ENCODE measurements at places on chromosomes 11 and 22.

DNA sequence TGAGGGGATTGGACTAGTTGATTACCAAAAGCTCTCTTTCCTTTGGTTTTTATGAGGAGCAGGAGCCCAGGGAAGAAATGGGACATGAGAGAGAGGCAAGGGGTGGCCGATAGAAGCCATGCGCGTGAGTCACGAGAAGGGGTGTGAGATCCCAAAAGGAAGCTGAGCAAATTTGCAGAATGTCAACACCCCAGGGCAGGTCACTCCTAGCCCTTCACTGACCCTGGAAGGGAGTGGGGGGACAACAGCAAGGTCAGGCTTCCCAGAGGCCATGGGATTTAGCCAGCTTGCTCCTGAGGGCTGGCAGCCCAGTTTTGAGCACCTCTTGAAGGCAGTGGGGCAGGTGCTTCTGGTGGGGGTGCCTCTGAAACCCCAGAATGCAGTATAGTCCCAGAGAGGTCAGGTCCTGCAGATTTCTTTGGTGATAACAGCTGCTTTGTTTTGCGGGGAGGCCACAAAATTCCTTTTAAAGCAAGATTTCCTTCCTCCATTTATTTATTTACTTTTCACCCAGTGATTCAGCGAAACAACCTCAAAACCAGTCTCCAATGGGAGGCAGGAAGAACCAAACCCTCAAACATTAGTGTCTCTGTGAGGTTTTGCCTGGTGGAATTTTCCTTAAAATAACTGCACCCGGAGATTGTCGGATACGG is 40.1 kb upstream of the TIMP3 start:
- H3K4me3 ChIP-seq = no peak overlapping the region
- no peaks in the 10 kb centered on the region for H3K36me3 ChIP-seq
- H3K4me1 ChIP-seq = no peaks in the 10 kb centered on the region
- DNase-seq = no peak
- H3K27ac ChIP-seq = no peak overlapping the region

DNA sequence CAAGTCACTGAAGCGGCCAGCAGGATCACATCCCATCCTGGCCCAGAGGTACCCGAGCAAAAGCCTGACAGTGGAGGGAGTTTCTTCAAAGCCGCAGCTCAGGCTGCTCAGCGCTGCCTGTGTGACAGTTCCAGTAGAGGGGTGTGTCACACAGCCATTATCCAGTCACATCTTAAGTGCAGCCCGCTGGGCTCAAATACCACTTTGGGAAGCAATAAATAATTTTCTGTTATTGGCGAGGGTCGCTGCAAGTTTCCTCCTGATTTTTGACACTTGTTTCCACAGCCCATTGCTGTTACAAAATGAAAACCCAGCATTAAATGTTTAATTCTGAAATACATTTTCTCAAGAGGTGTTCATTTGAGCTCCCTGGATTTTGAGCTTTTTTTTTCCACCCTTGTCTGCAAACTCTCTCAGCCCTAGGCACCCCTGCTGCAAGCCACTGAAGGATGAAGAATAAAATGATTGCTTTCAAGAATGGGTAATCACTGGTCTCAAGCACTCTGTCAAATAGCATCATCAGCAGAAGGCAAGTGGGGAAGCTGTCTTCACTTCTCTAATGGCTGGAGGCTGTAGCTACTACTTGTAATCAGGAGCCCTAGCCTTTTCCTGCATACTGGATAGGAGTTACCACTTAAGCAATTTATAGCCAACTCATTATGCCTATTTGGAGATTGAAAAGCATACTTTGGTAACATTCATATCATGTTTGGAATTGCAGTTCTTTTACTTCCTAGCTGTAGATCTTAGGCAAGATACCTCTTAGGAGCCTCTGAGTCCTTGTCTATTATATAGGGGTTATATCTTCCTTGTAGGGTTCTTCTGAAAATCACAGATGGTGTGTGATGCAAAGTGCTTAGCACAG is 373.7 kb downstream of the METTL15 start:
- H3K4me1 ChIP-seq = no peaks in the 10 kb centered on the region
- no peak overlapping the region for H3K27ac ChIP-seq
- no peak overlapping the region for H3K4me3 ChIP-seq
- H3K36me3 ChIP-seq = no peaks in the 10 kb centered on the region

- no peaks in the 10 kb centered on the region for H3K4me1 ChIP-seq
- no peak overlapping the region for H3K4me3 ChIP-seq
- no peaks in the 10 kb centered on the region for H3K27me3 ChIP-seq
These were observed 38.9 kb downstream of the NTM start for GRCh38 chr11:131409345-131409744.

DNA sequence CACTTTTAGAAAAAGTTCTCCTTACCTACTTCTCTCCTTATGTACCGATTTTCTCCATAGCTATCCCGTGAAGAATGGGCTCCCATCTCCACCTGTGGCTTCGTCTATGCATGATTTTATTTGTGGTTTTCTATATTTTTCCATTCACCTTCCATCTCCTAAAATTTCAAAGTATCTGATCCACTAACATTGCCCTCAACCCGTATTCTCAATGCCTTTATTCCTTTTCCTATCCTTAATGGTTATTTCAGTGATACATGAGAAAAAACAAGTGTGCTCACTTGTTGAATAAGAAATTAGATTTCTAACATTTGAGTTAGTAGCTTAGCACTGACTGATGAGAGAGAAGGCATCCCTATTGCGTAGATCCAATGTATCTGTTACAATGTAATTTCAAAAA is 16.9 kb downstream of the CYP2R1 start:
- H3K4me3 ChIP-seq = no peak overlapping the region
- H3K27ac ChIP-seq = no peak overlapping the region
- no peaks in the 10 kb centered on the region for H3K27me3 ChIP-seq
- DNase-seq = no peak
- no peaks in the 10 kb centered on the region for H3K4me1 ChIP-seq
- H3K36me3 ChIP-seq = peaks cover 23% of the 10 kb centered on the region

DNA sequence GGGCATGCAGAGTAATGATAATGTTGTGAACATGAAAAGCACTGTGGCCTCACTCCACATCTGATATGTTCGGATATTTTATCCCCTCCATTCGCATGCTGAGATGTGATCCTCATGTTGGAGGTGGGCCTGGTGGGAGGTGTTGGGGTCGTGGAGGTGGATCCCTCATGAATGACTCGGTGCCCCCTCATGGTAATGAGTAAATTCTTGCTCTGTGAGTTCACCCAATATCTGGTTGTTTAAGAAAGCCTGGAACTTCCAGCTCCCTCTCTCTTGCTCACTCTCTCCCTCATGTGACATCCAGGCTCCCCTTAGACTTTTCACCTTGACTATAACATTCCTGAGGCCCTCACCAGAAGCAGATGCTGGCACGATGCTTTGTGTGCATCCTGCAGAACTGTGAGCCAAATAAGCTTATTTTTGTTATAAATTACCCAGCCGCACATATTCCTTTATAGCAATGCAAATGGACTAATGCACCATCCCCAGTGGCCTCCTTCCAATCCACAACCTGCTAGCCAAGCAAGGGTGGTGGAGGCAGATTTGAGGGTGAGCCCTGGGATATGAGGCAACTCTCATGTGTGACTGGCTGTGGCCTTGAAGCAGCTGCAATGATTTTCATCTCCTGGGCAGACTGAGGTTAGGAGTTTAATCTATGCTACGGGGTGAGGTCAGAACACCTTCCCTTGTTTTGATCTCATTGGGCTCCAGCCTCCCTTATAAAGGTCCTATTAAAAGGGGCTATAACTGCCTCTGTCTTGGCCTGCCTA is 276.5 kb downstream of the ETS1 start:
- no peak for DNase-seq
- H3K27ac ChIP-seq = no peak overlapping the region
- H3K36me3 ChIP-seq = no peaks in the 10 kb centered on the region
- no peaks in the 10 kb centered on the region for H3K27me3 ChIP-seq
- no peaks in the 10 kb centered on the region for H3K4me1 ChIP-seq

- H3K4me3 ChIP-seq = no peak overlapping the region
- DNase-seq = no peak
- no peaks in the 10 kb centered on the region for H3K4me1 ChIP-seq
These were observed 520.8 kb downstream of the BRD1 start for GRCh38 chr22:49306632-49307480.

- H3K27ac ChIP-seq = peak overlapping the region; percentile 80
- DNase-seq = no peak
- H3K4me3 ChIP-seq = peak overlapping the region; percentile 74
- no peaks in the 10 kb centered on the region for H3K27me3 ChIP-seq
- no peaks in the 10 kb centered on the region for H3K4me1 ChIP-seq
- peaks cover 25% of the 10 kb centered on the region for H3K36me3 ChIP-seq
These were observed 720 bp downstream of the UFD1 start for GRCh38 chr22:19478045-19478900.

DNA sequence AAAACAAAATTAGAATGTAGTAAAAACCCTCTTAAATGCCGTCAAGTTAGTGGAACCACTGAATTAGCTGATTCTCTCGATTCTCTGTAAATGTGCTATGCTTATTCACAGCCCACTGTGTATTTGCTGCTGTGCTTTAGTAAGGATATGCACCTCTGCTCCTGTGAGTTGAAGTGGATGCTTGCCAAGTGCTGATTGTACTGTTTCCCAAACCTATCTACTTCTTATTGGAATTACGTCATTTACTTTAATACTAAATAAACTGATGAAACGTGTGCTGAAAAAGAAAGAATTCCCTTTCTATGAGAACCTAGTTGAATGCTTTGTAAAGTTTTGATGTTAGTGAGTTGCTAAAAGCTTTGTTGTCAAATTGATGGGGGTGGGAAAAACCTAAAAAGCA is 158.4 kb downstream of the LRRC4C start:
- no peaks in the 10 kb centered on the region for H3K36me3 ChIP-seq
- H3K4me1 ChIP-seq = no peaks in the 10 kb centered on the region
- no peaks in the 10 kb centered on the region for H3K27me3 ChIP-seq
- no peak overlapping the region for H3K27ac ChIP-seq
- no peak overlapping the region for H3K4me3 ChIP-seq
- DNase-seq = no peak

GRCh38 chr11:102120437-102120973 is 10.3 kb downstream of the YAP1 start:
- H3K36me3 ChIP-seq = peaks cover 21% of the 10 kb centered on the region
- DNase-seq = no peak
- H3K27me3 ChIP-seq = no peaks in the 10 kb centered on the region
- no peak overlapping the region for H3K4me3 ChIP-seq

DNA sequence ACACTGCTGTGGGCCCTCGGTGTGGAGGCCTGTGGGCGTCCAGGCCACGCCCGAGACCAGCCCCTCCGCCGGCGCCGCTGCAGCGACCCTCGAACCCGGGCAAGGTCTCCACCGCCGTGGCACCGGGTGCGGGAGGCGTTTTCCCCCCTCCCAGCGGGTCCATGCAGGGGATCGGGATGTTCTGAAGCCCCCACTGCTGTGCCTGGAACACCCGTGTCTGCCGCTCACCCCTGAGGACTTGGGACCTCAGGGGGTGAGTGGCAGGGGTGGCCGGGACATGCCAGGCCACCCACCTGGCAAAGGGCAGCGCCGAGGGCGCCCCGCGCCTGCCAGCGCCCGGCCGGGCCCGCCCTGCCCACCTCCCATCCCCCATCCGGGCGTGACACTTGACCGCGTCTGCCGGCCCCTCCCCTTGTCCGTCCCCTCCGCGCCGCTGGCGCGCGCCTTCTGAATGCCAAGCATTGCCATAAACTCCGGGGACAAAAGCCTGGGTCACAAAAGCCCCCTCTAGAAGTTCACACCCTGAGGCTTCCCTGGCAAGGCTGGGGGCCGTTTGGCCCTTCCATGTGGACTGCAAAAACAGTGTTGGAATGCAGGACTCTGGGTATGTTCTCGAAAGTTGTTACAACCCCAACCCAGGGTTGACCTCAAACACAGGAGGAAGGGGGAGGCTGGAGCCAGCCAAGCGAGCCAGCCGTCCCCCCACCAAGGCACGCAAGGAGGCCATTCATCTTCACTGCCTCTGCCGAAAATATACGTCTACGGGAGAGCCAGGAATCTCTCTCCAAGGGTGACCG is 819 bp upstream of the KCNQ1OT1 start:
- peaks cover 3% of the 10 kb centered on the region for H3K36me3 ChIP-seq
- peak overlapping the region; percentile 89 for H3K27ac ChIP-seq
- peak; percentile 56 for DNase-seq
- H3K4me3 ChIP-seq = peak overlapping the region; percentile 63
- H3K4me1 ChIP-seq = peaks cover 32% of the 10 kb centered on the region

GRCh38 chr22:32634421-32634981 is 159.9 kb downstream of the FBXO7 start:
- DNase-seq = no peak
- no peak overlapping the region for H3K4me3 ChIP-seq
- H3K4me1 ChIP-seq = no peaks in the 10 kb centered on the region

DNA sequence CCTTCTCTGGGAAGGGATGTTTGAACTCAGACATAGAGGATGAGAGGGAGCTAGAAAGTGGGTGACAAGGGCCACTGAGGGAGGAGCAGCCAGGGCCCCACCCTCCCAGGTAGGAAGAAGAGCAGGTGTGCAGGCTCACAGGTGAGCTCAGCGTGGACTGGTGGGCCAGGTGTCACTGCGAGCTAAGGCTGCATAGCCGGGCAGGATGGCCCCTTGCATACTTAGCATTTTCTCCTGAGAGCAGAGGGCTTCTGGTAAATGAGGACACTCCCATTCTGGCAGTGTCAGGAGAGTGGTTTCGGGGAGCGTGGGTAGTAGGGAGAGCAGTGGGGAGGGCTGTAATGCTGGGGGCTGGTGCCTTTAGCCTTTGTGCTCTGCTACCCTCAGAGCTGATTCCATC is 843.4 kb downstream of the TBC1D22A start:
- no peaks in the 10 kb centered on the region for H3K27me3 ChIP-seq
- no peak overlapping the region for H3K4me3 ChIP-seq
- H3K4me1 ChIP-seq = no peaks in the 10 kb centered on the region
- no peak for DNase-seq
- no peak overlapping the region for H3K27ac ChIP-seq

- DNase-seq = no peak
- H3K27ac ChIP-seq = no peak overlapping the region
- no peak overlapping the region for H3K4me3 ChIP-seq
- no peaks in the 10 kb centered on the region for H3K4me1 ChIP-seq
These were observed 73.5 kb upstream of the THY1 start for GRCh38 chr11:119496469-119496868.

- peaks cover 10% of the 10 kb centered on the region for H3K4me1 ChIP-seq
- no peak overlapping the region for H3K4me3 ChIP-seq
- H3K27me3 ChIP-seq = no peaks in the 10 kb centered on the region
- no peak for DNase-seq
- no peak overlapping the region for H3K27ac ChIP-seq
These were observed 37.6 kb upstream of the MN1 start for GRCh38 chr22:27839057-27839660.

DNA sequence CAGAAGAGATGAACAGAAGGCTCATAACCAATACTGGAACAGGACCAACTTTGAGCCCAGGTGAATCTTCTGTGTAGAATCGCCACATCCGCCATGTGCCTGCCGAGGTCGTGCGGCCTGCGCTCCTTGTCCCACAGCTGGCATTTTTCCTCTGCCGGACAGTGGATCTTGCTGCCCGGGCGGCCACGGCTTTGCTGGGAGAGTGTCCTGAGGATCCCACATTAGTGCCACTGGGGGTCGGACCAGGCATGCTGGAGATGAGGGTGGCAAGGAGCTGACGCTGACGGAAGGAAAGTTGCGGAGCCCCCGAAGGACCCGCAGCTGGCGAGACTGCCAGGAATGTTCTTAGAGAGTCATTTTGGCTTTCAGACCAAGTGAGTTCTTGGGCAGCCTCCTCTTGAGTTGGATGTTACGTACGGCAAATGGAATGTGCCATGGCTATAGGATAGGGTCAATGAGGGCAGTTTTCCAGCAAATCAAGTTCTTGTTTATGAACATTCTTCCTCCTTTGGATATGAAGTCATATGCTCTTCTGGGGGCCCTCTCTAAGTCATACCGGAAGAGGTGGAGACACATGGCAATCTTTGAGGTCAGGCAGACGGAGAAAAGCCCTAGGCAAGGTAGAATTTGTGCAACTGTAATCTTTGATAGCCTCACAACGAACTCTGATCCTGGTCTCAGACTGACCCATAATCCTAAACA is 57.4 kb upstream of the NUP160 start:
- peak; percentile 73 for DNase-seq
- H3K4me3 ChIP-seq = no peak overlapping the region
- H3K36me3 ChIP-seq = no peaks in the 10 kb centered on the region
- H3K4me1 ChIP-seq = peaks cover 6% of the 10 kb centered on the region
- H3K27ac ChIP-seq = peak overlapping the region; percentile 9
- no peaks in the 10 kb centered on the region for H3K27me3 ChIP-seq
